ENCODE measurements at places on chromosomes 1 and 21.
A peak's percentile ranks its signal among the peaks of the same experiment; 100 is the strongest.

- no peak for DNase-seq
Measured at GRCh38 chr1:147076442-147076841, 95.8 kb downstream of the PRKAB2 start.

DNA sequence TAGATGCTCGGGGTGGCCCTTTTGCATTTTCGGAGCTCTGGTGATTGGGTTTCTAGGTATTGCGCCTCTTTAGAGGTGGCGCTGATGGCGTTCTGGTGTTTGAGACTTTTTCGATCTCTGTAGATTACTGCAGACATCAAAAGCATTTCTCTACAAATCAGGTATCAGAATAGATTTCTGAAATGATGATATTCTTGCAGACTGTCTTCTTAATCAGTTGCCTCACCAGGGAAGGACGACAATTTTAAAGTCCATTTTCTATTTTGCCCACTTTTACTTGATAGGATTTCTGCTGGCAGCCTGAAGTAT is 65.2 kb upstream of the VAMP3 start:
- DNase-seq: no peak

DNA sequence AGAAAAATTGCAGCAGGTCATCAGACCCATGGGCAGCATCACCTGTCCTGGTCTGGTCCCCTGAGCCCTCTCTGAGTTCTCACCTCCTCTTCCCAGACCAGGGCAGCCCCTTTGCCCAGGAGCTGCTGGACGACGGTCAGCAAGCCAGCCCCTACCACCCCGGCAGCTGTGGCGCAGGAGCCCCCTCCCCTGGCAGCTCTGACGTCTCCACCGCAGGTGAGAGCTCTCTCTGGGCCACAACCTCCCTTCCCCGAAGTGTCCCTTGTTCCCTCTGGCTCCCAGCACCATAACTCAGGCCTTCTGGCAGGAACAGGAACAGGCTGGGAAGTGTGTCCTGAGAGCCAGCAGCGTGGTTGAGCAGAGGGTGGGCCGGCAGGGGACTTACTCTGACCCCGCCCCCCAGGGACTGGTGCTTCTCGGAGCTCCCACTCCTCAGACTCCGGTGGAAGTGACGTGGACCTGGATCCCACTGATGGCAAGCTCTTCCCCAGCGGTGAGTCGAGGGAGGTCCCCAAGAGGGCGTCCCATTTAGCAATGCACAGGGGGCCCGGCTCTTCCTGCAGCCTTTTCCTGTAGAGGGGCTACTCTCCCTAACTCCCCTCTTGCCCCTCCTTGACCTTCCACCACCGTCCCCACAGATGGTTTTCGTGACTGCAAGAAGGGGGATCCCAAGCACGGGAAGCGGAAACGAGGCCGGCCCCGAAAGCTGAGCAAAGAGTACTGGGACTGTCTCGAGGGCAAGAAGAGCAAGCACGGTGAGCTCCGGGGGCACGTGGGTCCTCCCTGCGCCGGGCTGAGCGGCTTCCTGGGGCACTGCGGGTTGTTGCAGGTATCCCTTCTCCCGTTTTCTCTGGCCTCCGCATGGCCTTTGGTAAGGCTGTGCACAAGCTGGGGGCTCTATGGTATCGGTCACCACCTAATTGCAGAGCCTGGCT is 2.4 kb downstream of the ELF3 start:
- DNase-seq: no peak

DNA sequence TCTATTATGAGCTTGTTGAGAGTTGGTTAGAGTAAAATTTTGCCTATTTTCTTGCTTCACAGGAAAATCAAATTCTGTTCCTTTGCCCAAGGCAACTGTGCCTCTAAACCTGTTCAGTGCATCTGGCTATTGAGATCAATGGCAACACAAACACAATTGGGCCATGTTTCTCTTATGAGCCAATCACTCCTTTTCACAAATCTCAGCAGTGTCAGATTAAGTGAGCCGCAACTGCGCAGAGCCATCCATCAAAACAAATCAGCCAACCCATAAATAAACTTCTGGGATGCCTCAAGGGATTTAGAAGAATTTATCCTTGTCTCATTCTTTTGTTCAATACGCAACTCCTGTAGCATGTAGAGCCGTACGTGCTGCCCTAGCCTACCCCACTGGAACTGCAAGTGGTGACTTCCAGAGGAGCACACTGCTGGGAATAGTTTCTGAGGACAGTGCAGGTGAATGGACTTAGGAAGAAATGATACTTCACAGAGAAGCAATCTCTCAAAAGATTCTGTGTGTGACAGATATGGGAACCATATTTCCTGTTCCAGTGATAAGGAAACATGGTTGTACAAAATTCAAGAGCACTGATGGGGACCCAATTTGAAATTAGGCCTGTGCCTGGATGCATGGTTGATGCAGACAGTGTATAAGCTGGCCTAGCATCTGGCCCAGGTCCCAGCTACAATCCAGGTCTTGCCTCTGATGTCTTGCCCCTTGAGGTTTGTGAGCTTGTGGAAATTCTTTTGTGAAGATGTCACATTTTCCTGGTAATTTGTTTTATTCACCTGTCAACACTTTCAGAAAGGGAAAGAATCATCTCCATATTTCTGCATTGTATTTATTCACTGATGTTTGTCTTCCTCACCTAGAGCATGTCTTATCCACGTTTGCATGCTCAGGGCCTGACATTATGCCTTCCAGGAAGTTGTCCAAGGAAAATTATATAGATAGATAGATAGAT is 166.2 kb downstream of the URB2 start:
- DNase-seq: no peak

DNA sequence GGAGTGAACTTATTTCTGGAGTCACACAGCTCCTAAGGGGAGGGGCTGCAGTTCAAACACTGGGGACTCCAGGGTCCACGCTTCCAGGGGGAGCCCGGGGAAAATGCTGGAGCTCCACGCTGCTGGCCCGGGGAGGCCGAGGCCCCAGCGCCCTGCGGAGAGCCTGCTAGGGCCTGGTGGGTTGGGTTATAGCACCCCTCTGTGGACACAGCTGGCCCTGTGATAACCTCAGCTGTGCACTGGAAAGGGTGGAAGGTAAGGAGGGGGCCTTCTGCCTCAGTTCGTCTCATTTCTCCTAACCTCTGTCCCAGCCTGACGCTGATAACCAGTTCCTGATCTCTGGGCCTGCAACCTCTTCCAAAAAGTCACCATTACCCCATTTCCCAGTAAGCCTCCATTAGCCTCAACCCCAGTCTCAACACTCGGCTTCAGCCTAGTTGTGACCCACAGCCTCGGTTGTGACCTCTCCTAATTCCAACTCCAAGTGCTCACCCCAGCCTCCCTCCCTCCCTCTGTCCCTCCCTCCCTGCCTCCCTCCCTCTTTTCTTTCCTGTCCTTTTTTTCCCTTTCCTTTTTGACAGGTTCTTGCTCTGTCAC is 7.1 kb downstream of the NBL1 start:
- DNase-seq: peak; percentile 58

GRCh38 chr1:159554696-159555095 is 18.9 kb upstream of the OR10J5 start:
- no peak for DNase-seq

- DNase-seq: no peak
Measured at GRCh38 chr1:20220036-20220435, 33.7 kb upstream of the PLA2G2C start.

- no peak for DNase-seq
Measured at GRCh38 chr21:38917043-38917774, 111.5 kb downstream of the ETS2 start.

DNA sequence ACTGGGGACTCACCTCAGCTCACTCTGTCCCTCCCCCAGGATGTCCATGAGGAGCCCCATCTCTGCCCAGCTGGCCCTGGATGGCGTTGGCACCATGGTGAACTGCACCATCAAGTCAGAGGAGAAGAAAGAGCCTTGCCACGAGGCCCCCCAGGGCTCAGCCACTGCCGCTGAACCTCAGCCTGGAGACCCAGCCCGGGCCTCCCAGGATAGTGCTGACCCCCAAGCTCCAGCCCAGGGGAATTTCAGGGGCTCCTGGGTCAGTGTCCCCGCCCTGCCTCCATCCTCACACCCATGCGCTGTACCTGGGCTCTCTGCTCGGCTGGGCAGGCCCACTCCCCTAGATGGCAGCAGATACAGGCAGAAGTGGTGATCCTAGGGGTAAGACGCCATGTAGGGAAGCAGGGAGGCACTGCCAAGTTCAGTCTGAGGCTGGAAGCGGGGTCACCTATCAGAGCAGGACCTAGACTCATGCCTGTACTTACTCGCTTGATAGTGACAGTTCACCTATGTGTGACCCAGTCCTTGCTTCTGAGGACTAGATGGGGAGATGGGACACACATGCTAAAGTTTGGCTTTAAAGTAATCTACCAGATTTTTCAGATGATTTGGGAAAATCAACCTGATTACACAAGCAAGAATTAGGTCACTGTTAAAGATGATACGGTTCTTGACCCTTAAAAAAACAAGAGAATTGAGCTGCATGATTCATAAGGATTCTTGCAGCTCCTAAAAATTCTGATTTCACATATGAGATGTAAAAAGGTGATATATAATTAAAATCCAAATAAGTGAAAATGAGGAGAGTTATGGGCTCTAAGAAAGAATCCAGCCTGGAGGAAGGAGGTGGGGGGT is 38.7 kb downstream of the ETNK2 start:
- no peak for DNase-seq

- DNase-seq: no peak
Measured at GRCh38 chr1:231162970-231163829, 1.3 kb downstream of the TRIM67 start.

DNA sequence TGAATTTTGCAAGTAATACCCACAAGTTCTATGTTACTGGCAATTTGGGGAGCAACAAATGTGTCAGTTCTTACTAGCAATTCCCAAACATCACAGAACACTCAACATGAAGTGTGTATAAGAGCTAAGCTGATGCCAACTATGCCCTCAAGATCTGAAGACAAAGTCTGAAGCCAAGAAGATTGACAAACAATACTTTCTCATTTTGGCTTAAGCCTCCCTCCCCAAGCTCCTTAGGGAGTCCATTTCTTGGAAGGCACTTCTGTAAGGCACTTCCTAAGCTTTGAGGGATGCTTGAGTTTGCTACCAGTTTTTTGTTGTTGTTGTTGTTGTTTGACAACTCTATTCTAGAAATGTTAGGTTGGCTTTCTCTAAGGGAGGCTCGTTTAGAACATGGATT is 154.4 kb upstream of the ZNF644 start:
- no peak for DNase-seq

DNA sequence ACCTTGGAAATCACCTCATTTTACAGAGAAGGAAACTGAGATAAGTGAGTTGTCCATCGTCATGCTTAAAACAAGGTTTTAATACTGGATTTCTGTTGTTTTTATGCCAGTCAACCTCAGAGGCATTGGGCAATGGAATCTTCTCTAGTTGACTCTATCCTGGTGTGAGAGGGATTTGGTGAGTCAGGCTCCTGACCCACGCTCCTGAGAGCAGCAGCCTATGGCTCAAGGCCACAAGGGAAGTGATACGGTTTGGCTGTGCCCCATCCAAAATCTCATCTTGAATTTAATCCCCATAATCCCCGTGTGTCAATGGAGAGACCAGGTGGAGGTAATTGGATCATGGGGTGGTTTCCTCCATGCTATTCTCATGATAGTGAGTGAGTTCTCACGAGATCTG is 90.1 kb downstream of the TLR5 start:
- no peak for DNase-seq

Data from fibroblast of skin of scalp (primary cell).